A549 treated with Hydrocortisone at 1 μM for 4 hours (cell line): ENCODE measurements at places on chromosomes 3 and 15. TPM values are rescaled to one million over a fixed set of nuclear protein-coding genes. Genes with fewer than 3 reads are reported as not detected.

The ZFYVE19 gene
- 14.8 to 17.6 TPM (median 17.2 TPM) in 5 replicates for total RNA-seq

The TCTA gene
- 22.2 to 23.7 TPM (median 22.7 TPM) in 5 replicates for total RNA-seq

The GP9 gene
- not detected in 5 replicates for total RNA-seq

The C2CD4A gene
- total RNA-seq, result 0.06 to 0.32 TPM (median 0.12 TPM) in 5 replicates

The ACSBG1 gene
- 0.07 to 0.25 TPM (median 0.17 TPM) in 5 replicates for total RNA-seq

The MYZAP gene
- 1.1 to 1.3 TPM (median 1.2 TPM) in 5 replicates for total RNA-seq

The WDR5B gene
- 2.8 to 3.8 TPM (median 3.6 TPM) in 5 replicates for total RNA-seq

The CASR gene
- not detected in 5 replicates for total RNA-seq

The PP2D1 gene
- total RNA-seq, result not detected in 5 replicates

The TRH gene
- total RNA-seq, result not detected in 5 replicates
